ENCODE measurements at places on chromosomes 3 and 15.

- no peak for DNase-seq
Observed at GRCh38 chr3:72444656-72445223, 403.5 kb downstream of the SHQ1 start.

GRCh38 chr3:77686560-77686959 lies 646.7 kb downstream of the ROBO2 start:
- DNase-seq, result no peak

DNA sequence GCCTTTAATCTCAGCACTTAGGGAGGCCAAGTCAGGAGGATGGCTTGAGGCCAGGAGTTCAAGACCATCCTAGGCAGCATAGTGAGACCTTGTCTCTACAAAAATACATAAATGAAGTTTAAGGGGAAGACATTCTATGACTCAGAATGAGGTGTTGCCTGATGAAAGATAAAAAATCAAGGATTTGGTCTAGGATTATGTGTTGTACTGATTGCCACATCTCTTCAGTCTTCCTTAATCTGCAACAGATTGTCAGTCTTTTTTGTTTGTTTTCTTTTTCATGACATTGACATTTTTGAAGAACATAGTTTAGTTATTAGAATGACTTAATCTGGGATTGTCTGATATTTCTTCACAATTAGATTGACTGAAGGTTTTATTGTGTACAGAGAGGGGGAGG lies 26.3 kb upstream of the DPPA4 start:
- DNase-seq, result no peak

DNA sequence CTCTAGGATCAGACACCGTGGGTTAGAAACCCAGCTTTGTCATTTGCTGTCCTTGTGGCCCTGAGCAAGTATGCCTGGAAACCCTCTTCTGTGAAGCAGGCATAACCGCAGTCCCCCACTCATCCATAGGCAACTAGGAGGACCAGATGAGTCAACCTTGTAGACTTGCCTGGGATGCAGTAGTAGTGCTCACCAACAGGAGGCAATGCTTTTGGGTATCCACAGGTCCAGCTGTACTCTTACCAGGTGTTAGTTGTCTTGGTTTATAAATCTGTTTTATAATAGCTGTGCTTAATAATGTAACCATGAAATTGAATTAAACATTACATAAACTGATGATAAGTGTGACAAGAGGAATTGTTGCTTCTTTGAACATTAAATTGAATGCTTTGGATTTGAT lies 389.3 kb downstream of the IL20RB start:
- no peak for DNase-seq
